Stimulated activated CD8-positive, alpha-beta memory T cell treated with anti-CD3 and anti-CD28 coated beads, Interleukin-12 subunit alpha, Interleukin-12 subunit beta, amount 100 ng/mL, for 1 hour (primary cell): ENCODE measurements at places on chromosomes 5 and 9.

GRCh38 chr5:179129607-179130071 is 69.5 kb downstream of the ZNF354C start:
- DNase-seq, result no peak

DNA sequence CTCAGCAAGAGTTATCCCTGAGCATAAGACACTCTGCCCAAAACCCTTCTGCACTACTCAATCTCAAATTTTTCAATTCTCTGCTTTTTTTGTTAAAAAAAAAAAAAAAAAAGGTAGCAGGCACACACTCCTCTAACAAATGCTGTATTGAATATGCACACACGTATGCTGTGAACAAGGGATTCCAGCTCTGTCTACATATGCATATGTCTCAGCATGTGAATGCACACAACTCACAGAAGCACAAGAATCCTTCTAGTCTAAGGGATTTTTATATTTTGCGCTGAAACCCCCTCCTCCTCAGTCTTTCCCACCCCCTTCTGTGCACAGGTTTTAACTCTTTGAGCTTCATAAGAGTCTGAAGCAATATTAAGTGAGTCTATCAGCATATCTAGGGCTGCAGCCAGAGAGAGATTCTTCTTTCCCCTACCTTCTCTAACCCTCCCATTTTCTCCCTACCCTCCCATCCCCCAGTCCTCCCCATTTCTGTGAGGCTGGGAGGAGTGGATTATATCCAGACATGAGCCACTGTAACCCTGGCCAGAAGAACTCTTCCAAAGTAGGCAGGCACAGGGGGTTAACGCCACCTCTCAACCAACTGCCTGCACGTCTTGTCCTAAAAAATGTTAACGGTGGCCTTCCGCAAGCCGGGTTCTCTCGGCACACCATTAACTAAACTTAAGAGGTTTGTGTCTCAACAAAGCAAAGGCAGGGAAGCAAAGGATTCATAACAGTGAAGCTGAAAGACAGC is 1.0 kb downstream of the GABRB2 start:
- DNase-seq, result no peak

DNA sequence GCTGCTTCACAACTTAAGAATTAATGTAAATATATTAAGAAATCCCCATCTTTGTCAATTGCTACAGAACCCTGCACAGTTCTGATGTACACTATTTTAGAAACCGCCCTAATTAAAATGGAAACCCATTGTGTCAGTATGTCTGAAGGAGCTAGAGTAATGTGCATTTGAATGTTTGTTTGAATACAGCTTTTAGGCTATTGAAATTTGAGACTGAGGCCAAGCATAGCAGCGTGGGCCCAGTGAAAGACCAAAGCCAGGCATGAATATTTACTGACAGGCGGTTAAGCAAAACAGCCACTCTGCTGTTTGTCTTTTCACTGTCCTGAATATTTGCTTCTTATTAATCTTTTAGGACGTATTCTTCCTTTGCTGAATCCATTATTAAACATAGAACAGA is 252.3 kb downstream of the IZUMO3 start:
- DNase-seq, result no peak

DNA sequence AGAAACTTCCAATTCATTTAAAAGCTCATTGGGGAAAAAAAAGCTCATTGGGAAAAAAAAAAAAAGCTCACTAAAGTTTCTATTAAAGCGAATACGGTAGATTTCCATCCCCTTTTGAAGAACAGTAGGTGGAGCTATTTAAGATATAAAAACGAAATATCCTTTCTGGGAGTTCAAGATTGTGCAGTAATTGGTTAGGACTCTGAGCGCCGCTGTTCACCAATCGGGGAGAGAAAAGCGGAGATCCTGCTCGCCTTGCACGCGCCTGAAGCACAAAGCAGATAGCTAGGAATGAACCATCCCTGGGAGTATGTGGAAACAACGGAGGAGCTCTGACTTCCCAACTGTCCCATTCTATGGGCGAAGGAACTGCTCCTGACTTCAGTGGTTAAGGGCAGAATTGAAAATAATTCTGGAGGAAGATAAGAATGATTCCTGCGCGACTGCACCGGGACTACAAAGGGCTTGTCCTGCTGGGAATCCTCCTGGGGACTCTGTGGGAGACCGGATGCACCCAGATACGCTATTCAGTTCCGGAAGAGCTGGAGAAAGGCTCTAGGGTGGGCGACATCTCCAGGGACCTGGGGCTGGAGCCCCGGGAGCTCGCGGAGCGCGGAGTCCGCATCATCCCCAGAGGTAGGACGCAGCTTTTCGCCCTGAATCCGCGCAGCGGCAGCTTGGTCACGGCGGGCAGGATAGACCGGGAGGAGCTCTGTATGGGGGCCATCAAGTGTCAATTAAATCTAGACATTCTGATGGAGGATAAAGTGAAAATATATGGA is at the start of gene PCDHGA12:
TSS of gene PCDHGA12 (plus strand) at position 176 of the 782 bp plus-strand sequence. CDS start at position 429, 253 bp downstream.
- DNase-seq, result no peak

GRCh38 chr5:141650851-141651727 is at the start of gene FCHSD1:
Gene FCHSD1, minus strand, starts transcription at chr5:141651418. Its CDS starts 50 bp downstream, at chr5:141651368.
- peak; percentile 71 for DNase-seq

DNA sequence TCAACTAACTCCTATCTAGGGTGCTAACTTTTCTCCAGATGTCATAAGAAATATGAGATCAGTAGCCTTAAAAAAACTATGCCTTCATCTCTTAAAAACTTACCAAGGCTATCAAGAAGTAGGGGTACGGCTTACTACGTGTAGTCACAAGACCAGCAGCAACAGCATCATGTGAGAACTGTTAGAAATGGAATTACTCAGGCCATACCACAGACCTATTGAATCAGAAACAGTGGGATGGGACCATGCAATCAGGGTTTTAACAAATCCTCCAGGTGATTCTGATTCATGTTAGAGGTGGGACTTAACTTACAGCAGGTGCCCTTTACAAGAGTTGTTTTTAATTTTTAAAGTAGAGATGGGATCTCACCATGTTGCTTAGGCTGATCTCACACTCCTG is 4.6 kb downstream of the IFNE start:
- no peak for DNase-seq

- no peak for DNase-seq
Observed at GRCh38 chr5:177524941-177525655, 8.3 kb upstream of the DDX41 start.
